ENCODE measurements at places on chromosomes 12 and 14.

DNA sequence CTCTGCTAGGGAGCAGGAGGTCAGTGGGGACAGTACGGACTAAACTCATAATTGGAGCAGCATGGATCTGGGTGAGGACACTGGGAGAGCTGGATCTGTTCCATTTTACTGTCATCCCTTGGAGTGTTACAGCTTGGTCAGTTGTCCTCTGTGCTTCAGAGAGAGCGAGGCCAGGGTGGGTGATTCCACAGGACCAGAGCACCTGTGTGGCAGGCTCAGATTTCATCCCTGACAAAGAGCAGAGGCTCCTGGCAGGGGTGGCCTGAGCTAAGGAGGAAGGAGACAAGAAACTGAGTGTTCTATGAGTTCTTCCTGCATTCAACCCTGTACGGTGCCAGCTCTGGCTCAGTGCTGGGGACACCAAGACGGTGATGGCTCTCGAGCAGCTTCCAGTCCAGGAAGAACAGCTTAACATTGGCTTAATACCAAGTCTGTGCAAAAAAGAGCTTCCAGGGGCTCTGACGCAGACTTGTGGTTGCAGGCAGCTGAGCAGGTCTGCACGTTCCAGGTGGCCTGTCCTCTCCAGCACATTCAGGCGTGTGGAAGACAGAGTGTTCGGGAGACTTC lies 8.4 kb upstream of the PGF start:
- no peak for DNase-seq

DNA sequence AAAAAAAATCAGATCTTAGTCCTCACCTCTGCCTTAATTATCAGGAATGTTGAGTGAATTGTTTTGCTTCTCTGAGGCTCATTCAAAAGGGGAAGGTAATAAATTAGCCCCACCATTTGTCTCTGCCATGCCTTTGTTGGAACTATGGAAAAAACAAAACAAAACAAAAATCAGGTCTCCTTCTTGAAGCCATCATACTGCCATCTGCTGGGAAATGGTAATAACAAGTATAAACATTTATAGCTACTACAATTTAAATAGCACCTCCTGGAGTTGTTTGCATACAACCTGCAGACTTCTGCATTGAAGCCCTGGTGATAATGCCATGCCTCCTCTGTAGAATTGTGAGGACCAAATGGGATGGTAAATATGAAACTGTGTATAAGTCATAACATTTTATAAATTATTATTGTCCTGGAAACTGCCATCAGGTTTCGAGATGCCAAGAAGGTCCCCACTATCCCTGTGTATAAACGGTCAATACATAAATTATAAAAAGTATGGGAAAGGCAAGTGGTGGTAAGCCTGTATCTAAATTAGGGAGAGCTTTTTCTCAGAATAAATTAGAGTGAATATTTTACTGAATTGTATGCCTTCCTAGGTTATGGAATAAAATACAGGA lies 87.2 kb upstream of the FGD4 start:
- no peak for DNase-seq

DNA sequence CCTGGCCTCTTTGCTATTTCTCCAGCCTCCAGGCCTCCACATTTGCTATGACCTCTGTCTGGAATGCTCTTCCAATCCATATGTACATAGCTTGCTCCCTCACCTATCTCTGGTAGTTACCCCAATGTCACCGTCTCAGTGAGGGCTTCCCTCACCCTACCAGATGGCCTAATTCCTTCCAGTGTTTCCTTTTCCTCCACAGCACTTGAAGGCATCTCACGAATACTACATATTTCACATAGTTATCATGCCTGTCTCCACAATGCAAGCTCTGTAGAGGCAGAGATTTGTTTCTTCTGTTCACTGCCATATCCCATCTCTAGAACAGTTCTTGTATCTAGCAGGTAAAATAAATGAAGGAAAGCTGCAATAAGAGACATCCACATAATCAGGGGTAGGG lies 21.3 kb upstream of the HSP90B1 start:
- DNase-seq, result no peak

DNA sequence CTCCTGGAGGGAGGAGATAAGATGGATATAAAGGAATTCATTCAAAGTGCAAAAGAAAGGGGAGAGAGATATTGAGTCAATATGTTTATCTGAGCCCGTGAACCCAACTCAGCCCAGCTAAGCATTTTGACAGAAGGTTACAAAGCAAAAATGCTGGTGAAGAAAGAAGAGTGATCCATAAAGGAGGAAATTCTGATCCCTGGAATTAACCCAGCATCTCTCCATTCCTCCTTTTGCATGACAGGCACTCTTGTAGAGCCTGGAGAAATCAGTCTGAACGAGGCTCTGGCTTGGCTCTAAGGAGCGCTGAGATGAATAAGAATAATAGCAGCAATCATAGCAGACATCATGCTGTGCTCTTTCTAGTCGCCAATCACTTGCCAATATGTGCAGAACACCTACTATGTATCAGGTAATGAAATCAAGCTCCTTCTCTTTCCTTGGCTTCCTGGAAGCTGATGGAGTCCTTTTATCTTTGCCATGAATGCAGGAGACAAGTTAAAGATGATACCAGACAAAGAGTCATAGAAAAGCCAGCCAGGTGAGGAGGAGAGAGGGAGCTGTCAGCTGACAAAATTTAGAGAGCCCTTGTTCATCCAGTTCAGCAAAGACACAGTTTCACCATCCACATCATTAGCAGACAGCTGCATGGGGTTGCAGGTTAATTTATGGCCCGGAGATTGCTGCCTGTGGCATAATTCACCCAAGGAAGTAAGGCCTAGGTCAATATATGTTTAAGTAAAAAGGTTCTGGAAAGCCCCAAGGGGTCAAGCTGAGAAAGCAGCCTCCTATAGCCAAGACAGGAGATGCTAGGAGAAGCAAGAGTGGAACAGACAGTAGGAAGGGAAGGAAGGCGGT lies 476.5 kb upstream of the TBX3 start:
- DNase-seq, result no peak

DNA sequence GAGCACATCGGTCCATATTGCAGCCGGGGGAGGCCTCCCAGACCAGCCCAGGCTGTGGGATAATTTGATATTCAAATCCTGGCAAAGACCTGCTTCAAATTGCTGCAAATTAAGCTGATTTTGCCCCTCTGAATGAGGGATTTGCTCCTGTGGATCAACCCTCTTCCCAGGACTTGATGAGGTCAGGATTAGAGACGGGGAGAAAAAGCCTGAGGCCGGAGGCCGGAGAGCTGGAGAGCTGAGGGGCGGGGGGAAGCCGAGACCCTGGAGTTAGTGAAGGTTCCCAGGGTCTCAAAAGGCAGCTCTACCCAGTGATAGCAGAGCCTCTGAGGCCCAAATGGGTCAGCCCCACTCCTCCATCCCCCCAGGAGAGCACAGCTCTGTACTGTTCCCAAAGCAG lies 17.5 kb upstream of the VSX2 start:
- no peak for DNase-seq

- no peak for DNase-seq
Measured at GRCh38 chr14:61609884-61610283, 85.4 kb upstream of the HIF1A start.

- DNase-seq, result no peak
Measured at GRCh38 chr14:60815371-60815770, 80.8 kb downstream of the MNAT1 start.

- DNase-seq, result no peak
Measured at GRCh38 chr12:123199936-123200335, 33.0 kb downstream of the MPHOSPH9 start.

GRCh38 chr12:113087193-113087592 lies 30.7 kb downstream of the DTX1 start:
- no peak for DNase-seq

DNA sequence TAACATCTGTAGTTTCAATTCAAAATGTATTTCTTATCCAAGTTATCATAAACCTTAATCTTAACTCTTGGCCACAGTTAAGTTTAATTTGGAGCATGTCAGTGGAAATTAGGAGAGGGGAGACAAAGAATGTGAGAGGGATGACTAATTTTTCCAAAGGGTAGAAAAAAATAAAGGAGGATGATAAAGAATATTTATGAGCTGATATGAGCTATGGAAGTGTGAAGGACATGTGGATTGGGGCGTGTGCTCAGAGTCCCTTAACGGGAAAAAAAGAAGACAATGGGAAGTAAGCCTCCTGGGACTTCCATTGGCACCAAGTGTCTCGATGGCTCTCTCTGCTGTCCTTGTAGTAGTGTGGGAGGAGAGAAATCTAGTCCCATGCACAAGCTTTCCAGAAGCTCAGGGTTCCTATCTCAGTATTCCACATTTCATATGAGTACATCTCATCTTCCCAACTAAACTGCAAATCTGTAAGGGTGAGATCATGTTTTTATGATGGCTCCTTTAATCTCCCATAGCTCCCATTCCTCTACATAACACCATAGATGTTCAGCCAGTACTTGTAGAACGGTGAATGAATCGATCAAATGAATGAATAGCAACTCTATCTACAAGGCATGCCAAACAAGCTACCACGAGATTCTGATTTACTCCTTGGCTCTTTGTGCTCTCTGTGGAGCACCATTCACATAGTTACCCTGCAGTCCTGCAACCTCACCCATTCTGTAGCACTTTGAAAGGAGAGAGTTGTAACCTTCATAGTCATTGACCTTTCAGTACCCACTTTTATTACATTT lies 27.4 kb downstream of the BCL2L14 start:
- no peak for DNase-seq

- DNase-seq, result no peak
Measured at GRCh38 chr12:39989501-39989900, 116.4 kb downstream of the SLC2A13 start.

GRCh38 chr12:22377731-22378496 lies 43.4 kb upstream of the ST8SIA1 start:
- DNase-seq, result no peak

GRCh38 chr12:28082096-28082495 lies 108.2 kb upstream of the CCDC91 start:
- no peak for DNase-seq

DNA sequence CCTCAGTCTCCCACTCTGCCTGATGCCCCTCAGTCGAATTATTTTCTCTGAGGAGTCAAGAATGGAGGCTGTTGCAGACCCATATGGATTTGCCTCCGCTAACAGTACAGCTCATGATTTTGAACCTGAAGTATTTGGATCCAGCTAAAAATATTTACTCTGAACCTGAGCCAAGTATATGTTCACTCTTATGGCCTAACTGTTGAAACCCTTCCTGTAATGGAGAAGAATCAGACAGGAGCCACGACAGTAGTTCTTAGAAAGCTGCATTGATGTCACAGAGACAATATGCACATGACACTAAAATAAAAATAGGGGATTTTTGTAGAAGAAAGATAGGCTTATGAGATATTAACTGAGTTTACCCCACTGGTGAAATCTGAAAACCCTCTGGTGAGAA lies 1128.3 kb upstream of the FLRT2 start:
- no peak for DNase-seq

GRCh38 chr12:34598352-34598827 lies 576.1 kb downstream of the ALG10 start:
- DNase-seq, result no peak

- DNase-seq, result no peak
Measured at GRCh38 chr12:70355972-70356371, 10.1 kb upstream of the KCNMB4 start.

- peak; percentile 86 for DNase-seq
Measured at GRCh38 chr14:55440385-55440784, at the start of gene TBPL2. Gene TBPL2, minus strand, starts transcription at chr14:55440616. Its CDS starts 167 bp downstream, at chr14:55440449.

DNA sequence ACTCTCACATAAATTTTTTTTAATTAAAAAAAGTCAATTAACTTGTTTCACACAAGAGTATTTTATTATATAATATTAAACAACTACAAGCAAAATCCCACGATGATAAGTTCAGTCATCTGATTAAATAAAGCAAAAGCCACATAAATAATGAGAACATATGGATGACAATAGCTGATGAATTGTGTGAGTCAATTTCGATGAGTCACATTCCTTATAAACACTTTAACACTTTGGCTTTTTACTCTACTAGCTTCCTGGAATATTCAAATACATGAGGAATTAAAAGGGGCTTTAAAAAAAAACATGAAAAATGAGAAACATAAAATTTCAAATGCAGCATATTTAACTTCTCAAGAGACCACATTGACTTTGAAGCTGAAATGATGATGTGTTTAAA lies 95.3 kb downstream of the BCAT1 start:
- DNase-seq, result no peak

GRCh38 chr12:110039085-110039807 lies 9.1 kb downstream of the C12orf76 start:
- DNase-seq, result peak; percentile 45

- DNase-seq, result no peak
Measured at GRCh38 chr14:22952418-22952817, 4.5 kb downstream of the HAUS4 start.

- no peak for DNase-seq
Measured at GRCh38 chr12:44817687-44818086, 58.4 kb downstream of the NELL2 start.

DNA sequence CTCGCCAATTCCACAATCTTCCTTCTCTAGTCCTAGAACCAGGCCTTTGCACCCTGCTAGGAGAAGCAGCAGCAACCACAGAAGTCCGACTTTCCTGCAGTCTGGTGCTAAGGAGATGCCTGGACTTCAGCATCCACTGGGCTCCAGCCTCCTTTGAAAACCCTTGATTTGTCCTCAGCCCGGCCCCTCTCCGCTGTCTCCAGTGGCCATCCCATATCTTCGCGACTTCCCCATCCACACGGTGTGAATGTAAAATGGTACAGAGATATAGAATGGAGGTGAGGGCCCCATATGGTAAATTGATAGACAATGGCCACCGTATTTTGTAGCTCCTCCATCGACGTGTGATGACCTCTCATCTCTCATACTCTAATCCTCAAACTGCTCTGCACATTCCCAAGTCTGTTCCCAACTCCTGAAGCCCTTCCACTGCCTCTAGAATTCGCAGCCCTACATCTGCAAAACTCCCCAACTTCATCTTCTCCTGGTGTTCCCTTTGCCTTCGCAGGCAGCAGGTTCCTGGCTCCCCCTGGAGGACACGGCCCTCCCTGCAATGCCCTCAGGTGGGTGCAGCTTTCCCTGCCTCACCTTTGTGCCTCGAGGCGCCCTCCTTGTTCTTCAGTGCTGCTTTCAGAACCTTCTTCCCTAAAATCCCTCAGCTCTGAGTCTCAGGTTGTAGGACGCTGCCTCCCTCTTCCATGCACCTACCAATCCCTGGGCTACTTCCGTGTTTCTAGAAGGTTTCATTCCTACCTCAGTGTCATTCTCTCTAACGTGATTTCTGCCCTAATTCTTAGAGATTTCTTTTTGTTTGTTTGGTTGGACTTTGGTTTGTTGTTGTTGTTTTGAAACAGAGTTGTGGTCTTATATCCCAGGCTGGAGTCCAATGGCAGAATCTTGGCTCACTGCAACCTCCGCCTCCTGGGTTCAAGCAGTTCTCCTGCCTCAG lies 36.7 kb downstream of the TMBIM6 start:
- peak; percentile 93 for DNase-seq

DNA sequence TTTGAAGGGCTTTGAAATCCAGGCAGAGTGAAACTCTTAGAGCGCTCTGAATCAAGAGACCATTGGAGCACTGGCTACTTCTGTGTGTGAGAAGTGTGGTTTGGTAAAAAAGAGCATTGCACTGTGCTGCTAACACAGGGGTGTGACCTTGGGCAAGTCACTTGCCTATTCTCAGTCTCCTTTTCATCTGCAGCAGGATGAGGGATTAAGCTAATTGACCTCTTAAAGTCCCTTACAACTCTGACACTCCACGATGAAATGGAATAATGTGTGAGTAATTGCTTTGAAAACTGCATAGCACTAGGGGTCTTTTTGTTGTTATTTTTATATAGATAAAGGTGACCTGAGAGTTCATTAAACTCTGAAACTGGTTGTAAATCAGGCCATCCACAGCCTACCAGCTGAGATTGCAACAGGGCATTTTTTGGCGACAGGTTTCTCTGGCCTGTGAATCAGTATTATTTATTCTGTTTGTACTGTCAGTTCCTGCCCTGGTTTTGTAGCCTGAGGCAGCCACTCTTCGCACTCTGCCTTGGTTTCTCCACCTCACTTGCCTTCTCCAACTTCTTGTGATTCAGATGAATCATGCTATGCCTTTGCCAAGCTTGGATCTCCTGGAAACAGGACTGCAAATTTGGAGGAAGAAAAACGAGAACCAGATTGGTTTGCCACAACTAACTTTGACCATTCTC lies 159.9 kb upstream of the PARP11 start:
- no peak for DNase-seq

All from H9 (cell line).